Mesothelial cell of epicardium (in vitro differentiated cells): ENCODE measurements at places on chromosomes 5 and 9. TPM values are rescaled to one million over a fixed set of nuclear protein-coding genes. Genes with fewer than 3 reads are reported as not detected.

DNA sequence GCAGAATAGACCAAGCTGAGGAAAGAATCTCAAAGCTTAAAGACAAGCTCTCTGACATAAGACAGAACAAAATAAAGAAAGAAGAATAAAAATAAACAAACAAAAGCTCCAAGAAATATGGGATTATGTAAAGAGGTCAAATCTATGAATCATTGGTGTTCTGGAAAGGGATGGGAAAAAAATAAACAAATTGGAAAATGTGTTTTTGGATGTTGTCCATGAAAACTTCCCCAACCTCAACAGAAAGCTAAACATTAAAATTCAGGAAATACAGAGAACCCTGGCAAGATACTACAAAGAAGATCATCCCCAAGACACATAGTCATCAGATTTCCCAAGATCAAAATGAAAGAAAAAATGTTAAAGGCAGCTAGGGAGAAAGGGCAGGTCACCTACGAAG is 662.0 kb upstream of the CDH18 start:
- no peak for DNase-seq

- DNase-seq: no peak
Observed at GRCh38 chr5:136236479-136237083, 43.6 kb upstream of the SMIM32 start.

GRCh38 chr5:74035521-74035937 is 409.5 kb downstream of the ARHGEF28 start:
- DNase-seq: no peak

- no peak for DNase-seq
Observed at GRCh38 chr9:13520069-13520468, 240.6 kb upstream of the MPDZ start.

DNA sequence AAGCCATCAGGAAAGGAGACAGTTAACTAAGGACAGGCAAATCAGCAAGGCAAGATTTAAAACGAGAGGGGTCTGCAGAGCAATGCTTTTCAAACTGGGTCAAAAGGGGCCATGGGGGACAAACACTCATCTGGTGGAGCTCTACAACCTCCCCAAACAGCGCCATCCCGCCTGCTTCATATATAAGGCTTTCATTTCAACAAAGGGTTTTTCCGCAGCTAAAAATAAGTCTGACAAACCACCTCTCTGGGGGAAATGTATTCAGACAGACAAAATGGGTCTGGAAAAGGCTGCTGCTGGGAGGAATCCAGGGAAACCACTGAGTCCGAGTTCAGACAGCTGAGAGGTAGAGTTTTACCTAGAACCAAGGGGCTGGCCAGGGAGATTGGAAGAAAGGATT is 8.3 kb upstream of the SEPTIN8 start:
- DNase-seq: no peak

- DNase-seq: no peak
Observed at GRCh38 chr5:16807547-16807864, 128.6 kb downstream of the MYO10 start.

DNA sequence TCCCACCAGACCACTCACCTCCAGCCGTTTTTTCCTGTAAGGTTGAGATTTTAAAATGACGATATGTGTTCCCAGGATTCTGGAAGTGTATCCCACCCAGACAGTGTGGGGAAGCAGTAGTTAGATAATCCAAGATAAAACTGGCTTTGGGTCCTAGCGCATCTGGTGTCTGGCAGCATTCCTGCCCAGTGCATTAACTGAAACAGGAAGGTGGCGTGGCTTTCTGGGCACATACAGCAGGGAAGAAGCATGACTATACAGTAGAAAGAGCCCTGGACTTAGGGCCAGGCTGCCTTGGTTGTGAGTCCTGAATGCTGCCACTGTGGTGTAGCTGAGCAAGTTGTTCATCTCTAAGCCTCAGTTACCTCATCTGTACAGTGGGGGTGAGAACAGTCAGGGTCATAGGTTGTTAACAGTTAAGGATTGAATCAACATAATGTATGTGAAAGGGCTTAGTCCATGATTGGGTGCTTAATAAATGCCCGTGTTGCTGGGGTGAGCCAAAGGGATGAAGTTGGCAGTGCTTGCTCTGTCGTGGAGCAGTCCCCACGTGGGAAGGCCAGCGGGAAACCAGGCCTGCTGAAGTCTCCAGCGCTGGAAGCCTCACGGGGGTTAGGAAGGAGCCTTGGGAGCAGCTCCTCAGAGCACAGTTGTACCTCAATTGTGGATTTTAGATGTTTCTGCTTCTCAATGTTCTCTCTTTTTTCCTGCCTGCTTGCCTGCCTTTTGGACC is 18.0 kb downstream of the CLTA start:
- DNase-seq: no peak

DNA sequence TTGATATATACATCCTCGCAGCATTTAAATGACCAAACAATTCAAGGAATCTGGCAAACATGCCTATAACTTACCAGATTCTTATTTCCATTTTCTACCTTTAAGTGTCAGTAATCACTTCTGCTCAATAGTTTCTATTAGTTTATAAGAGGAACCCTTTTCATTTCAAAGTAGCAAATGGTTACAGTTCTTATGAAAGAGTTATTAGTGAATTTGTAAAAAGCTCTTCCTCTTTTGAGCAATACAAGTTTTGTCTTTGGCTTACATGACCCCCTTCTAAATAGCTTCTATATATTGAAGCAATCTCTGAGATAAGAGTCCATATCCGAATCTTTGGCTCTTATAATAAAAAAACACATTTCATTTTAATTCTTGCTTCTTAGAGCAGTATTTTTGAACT is 42.0 kb downstream of the ELL2 start:
- no peak for DNase-seq

GRCh38 chr5:146877178-146877681 is 1.3 kb downstream of the PPP2R2B start:
- DNase-seq: no peak

- DNase-seq: no peak
Observed at GRCh38 chr9:136582977-136583735, 37.3 kb upstream of the NOTCH1 start.

DNA sequence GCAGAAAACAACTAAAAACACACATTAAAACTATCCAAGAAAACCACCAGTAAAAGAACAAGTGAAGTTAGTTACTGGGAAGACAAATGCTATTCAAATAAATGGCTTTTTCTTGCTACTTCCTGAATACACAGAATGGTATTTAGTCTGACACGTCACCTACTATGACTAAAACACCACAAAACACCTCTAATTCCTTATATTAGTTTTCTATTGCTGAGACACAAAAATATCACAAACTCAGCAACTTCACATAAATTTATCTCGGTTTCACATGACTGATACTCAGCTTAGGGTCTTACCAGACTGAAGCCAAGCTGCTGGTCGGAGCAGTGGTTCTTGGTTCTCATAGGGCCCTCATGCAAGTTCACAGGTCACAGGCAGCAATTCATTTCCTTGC is 5.4 kb downstream of the DMAC1 start:
- no peak for DNase-seq

DNA sequence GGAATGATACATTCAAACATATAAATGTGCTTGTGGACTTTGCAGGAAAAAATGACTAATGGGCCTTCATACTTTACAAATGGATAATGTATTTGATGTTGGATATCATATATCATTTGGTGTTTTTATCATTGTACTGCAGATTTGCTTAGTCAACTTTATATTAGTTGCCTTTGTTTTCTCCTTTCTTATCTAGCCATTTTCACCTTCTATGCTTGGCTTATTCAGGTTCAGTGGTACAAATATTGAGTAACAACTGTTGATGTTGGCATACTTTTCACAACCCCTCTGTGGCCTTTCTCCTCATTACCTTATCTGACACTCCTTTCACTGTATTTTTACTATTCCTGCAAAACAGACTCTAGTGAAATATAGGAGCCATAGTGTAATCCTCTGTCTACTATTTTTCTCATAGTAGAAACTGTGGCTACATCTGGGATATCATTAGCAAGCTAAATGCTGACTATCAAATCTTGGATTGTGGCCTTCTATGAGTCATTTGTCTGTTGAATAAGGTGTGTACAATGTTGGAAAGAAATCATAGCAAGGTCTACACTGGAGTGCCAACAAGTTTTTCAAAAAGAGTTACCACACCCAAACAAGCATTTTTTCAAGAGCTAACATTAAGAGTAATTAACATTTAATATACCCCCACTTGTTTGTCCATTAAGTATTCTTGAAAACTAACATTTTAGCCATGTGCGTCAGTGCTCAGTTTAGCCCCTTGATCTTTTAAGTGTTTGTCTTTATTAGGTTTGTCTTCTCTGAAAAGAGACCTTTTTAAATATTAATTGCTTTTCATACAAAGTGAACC is 330.1 kb downstream of the ADGRV1 start:
- DNase-seq: no peak

DNA sequence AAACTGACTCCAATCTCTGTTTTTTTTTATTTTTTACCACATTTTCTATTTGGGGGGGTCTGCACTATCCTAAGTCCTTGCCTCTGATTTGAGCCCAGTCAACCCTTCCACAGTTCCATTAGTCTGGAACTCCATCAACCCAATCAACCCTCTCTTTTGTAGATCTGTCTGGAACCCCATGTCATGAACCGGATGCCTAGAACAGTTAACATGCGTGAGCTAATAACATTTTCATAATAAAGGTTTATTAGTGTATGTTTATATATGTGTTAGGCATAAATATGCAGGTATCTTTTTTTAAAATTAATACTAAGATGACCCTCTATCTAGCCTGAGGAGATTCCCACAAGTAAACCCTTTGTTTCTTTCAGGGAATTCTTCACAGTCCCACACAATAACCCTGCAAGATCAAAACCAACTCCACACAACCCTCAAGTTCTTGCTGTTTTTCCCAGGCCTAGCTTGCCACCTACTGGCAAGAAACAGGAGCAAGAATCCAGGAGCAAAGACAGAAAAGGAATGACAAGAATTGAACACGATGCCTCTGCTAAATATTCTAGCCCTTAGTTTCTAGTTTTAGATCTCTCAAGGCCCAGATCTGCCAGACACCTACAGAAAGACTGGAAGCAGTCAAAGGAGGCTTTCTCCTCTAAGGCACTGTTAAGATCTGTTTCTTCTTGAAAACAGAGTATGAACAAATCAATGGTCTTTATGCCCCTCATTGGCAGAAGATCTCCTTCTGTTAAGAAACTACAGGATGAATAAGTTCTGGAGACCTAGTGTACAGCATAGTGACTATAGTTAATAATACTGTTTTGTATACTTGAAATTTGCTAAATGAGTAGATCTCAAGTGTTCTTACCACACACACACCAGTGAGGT is 100.4 kb downstream of the TRIM36 start:
- DNase-seq: peak; percentile 52

SPATA31D4 gene
- not detected in 3 replicates for total RNA-seq

PCSK1 gene
- not detected in 3 replicates for total RNA-seq

ADAMTS6 gene
- 17.3 to 20.6 TPM (median 17.7 TPM) in 3 replicates for total RNA-seq

CCL21 gene
- total RNA-seq: not detected in 3 replicates

TNC gene
- total RNA-seq: 20.1 to 22.8 TPM (median 21.5 TPM) in 3 replicates

GABRB2 gene
- total RNA-seq: 0.75 to 0.78 TPM (median 0.76 TPM) in 3 replicates

HRH2 gene
- 2.1 to 2.8 TPM (median 2.6 TPM) in 3 replicates for total RNA-seq

FGF10 gene
- total RNA-seq: 0.22 to 0.31 TPM in 2 of 3 replicates, not detected in the other

SREK1IP1 gene
- 20.9 to 25.9 TPM (median 23.4 TPM) in 3 replicates for total RNA-seq
